ENCODE measurements at places on chromosomes 12 and 14.

DNA sequence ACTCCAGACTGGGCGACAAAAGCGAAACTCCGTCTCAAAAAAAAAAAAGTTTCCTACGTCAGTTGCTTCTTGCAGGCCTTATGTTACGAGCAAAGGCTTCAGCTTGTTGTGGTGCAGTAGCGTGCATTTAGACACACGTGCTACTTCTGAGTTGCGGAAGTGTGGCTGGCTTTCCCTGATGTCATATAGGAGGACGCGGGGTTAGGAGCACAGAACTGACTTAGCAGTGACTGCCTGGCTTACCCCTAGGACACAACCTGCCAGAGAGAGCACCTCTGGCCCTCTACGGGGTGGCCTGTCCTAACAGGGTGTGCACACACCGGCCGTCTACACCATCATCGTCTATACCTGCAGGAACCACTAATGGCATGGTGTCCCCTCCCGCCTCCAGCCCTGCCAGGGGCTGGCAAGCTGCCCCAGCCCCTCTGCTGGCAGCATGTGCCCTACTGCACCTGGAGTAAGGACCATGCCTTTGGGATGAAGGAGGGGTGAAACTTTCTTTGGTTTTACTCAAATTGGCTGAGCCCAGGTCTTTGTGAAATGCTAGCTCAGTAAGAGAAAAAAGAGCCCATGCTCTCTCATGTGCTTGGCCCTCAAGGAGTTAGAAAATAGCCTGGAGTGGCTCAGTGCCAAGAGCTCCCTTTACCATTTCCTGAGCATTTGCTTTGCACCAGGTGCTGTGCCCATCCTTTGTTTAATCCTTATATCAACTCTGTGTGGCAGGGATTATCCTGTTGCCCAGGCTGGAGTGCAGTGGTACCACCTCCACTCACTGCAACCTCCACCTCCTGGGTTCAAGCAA lies 1.7 kb upstream of the GPR68 start:
- DNase-seq: peak; percentile 93

DNA sequence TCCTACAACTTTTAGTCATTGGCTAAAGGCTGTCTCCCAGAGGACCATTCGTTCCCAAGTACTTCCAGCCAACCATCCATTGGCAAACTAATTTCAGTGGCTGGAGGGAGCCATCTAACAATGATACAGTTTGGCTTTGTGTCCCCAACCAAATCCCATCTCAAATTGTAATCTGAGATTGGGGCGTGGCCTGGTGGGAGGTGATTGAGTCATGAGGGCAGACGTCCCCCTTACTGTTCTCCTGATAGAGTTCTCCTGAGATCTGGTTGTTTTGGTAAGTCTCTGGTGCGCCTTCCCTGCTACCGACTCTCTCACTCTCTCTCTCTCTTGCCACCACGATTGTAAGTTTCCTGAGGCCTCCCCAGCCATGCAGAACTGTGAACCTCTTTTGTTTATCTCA lies 99.7 kb upstream of the FUT8 start:
- no peak for DNase-seq

DNA sequence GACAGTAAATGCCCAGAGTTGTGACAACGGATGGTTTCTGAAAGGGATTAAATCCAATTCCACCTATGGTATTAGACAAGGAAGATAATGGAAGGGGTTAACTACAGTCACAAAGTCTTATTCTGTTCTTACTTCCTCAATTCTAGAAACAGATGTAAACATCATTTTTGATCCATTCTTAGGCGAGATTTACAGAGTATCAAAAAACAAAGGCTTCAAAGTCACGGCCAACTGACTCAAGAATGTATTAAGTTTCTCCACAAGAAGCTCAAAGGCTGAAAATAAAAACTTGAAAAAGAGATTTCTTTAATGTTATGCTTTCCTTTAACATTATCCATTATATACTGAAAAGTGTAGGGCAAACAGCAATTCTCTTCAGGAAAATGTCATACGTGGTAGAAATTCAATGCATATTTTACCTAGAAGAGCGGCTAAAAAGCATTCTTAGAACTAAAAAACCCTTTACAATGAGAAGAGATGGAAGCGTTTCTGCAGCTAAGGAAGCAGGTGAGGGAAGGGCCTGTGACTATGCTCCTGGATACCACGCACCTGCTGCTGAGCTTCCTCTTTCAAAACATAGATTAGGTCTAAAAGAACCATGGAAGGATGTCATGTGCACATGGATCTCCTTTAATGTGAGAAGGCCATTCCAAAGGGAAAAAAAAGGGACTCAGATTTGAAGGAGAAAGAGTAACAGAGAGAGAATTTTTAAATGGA lies 185.8 kb downstream of the STXBP6 start:
- DNase-seq: peak; percentile 85

GRCh38 chr12:114666746-114667668 lies 17.0 kb downstream of the TBX3 start:
- DNase-seq: no peak

DNA sequence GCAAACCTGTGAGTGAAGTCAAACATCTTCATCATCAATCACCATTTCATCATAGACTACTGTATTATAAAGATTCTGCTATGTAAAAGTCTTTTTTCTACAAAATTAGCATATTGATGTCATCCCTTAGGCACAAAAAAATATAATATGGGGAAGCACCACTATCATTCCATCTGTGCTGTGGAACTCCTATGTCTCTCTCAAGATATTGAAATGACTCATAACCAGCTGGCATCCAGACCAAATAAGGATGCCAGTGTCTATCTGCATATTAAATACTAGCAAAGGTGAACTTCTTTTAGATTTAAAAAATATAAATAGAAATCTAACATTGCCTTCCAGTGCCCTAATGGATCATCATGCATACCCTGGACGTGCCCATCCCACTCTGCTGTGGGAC lies 17.9 kb upstream of the DCAF5 start:
- DNase-seq: no peak

DNA sequence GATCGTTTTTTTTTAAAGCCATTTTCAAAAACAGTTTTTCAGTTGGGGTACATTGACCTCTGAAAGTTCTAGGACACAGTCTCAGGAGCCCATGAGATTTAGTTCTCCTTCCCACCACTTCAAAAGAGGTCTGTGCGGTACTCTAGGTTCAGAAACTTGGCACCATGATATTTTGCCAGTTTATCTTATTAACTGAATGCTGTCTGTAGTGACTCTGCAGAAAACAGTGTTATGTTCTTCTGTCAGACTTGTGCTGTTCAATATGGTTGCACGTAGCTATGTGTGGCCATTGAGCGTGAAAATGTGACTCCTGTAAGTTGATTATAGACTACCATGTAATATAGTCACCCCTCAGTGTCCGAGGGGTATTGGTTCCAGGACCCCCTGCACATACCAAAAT lies 35.9 kb downstream of the CRADD start:
- DNase-seq: no peak

DNA sequence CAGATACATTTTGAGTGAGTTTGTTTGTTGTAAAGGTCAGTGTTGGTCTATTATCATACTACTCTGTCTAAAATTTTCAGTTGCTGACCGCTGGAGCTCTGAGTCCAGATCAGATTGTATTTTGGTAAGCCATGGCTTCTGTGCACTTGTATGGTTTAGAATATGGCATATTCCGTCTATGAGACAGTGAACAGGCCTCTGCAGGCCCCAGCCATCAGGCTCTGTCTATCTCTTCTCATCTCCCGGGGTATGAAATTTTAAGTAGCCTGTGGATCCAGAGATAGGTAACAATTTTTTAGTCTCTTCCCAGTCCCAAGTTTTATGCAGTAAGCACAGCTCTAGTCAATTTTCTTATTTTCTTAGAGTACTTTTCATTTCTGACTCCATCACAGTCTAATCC lies 1929.1 kb upstream of the SEL1L start:
- DNase-seq: no peak

DNA sequence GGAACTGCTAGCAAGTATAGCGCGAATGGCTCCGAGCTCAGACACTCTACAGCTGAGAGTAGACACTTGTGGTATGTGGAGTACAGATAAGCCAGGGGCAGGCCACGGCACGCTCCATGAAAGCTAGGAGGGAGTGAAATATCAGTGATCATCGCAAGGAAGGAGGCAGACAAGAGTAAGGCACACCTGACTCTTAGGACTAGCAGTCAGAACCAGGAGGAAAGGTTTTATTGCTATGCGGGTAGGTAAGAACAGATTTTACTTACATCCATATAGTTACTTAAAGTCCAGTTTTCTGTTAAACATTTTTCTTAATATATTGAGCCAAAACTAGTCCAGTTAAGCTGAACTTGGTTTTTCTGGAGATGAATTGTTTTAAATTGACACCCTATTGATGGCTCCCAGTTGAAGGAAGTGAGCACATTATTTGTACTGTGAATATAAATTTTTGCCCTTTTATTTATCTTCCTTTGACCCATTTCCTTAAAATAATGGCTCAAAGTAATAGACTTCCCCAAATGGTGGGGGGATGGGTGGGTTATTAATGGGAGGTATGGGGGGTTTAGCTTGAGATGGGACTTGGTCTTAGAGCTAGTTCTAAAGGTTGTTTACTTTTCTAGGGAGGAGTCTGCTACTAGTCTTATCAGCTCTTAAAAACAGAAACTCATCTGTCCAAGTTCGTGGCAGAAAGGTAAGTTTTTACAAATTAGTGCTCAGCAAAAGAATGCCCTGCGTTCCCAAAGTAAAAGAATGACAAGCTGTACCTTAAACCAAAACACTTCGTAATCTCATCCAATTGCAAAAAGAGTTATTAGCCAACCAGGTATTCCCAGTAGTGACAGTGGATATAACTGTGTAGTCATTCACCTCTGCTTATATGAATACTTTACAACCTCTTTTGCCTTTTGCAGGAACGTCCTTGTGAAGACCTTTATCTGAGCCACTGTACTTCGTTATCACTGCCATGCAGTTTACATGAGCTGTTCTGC lies 5.8 kb downstream of the HNRNPA1 start:
- DNase-seq: no peak

DNA sequence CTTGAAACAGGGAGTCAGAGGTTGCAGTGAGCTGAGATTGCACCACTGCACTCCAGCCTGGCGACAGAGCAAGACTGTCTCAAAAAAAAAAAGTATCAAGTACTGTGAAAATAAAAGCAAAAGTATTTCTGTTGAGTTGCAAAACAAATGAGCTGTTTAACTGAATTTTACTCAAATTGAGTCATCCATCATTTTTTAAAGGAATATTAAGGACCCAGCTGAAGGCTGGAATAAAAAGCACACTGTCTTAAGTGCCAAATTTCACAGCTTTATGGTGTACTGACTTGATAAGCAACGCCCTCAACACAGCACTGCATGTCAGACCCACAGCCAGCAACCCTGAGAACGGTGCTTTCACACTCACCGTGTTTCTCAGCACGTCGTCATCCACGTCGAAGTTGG lies 57.9 kb downstream of the AMN start:
- DNase-seq: no peak

All from DMS79 treated with DMSO at 0.1 percent for 48 hours (cell line).